ENCODE measurements at places on chromosomes 16 and 17.

DNA sequence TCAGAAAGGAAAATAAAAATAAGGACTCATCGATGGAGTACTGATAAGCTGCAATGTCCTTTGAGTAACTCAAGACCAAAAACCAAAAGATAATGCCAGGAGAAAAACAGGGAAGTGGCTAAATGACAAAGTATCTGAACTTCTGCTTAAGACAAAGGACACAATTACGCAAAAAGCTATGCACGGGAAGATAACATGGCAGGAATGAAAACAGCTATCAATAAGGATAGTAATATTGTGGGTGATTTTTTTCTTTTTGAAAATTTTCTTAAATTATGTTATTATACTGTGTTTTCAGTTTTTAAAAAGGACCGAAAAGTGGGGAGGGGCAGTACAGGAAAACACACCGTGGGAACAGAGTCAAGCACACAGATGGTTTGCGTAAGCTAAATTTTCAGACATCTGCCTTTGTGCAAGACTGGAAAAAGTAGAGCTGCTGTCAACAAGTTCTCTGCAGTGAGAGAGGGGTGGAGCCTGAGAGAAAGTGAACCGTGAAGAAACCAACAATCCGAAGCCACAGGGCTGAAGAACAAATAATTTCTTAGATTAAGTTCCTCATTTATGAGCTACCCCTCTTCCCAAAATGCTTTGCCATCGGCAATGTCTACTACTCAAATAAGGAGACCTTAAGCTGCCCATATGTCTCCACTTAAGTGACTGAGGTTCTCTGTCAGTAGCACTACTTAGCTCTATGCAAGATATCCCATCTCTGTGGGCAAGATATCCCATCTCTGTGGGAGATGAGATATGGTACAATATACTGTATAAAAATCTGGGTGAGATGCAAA is 99.9 kb upstream of the CORO6 start:
- no peak for DNase-seq

GRCh38 chr16:30473231-30474073 is 910 bp downstream of the ITGAL start:
- DNase-seq: no peak

DNA sequence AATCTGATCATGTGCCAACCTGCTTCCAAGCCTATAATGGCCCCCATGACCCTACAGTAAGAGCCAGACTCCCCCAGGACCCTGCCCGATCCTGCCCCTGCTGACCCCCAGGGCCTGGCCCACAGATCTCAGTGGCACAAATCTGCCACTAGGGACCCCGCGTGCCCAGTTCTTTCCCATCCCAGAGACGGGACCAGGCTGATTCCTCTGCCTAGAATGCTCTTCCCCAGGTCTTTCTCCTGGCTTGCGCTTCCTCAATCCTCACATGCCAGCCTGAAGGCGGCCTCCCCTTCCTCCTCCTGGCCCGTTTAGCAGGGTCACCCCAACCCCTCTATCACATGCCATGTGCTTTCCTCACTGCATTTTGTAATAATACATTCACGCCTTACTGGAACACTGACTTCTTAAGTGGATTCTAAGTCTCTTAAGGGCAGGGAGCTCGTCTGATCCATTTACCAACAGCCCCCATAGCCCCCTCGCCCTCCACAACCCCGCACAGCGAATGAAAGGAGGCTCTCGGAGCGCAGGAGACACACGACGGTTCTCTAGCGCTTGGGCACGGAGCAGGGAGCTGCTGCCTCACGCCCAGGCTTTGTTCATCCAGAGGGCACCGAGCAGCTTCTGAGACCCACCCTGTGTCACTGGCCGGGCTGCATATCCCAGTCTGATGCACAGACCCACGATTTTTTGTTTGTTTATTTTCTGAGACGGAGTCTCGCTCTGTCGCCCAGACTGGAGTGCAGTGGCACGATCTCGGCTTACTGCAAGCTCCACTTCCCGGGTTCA is 1.2 kb downstream of the TRIM65 start:
- DNase-seq: no peak

DNA sequence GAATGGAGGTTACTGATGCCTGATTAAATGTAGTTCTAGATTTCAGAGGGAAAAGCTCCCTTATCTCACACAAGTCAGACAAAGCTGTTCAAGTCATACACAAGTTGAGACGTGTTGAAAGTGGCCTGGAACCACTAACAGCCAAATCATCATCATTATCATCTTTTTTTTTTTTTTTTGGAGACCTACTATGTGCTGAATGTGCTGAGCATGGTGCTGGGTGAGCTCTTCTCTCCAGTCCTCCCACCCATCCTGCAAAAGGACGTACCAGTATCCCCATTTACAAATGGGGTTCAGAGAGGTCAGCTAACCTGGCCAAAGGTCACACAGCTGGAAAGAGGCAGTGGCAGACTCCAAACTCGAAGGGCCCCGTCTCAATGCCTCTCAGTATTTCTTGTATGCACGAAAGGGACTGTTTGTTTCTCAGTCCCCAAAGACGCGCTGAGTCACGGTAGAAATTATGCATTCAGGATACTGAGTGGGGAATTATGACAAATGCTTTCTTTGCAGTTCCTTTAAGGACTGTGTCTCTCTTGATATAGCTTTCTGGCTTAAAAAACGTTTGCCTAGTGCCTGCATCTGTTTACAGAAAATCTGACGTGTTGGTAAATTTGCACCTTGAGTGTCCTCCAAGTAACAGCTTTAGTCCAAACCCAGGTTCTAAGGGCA is 235.5 kb downstream of the XYLT1 start:
- no peak for DNase-seq

DNA sequence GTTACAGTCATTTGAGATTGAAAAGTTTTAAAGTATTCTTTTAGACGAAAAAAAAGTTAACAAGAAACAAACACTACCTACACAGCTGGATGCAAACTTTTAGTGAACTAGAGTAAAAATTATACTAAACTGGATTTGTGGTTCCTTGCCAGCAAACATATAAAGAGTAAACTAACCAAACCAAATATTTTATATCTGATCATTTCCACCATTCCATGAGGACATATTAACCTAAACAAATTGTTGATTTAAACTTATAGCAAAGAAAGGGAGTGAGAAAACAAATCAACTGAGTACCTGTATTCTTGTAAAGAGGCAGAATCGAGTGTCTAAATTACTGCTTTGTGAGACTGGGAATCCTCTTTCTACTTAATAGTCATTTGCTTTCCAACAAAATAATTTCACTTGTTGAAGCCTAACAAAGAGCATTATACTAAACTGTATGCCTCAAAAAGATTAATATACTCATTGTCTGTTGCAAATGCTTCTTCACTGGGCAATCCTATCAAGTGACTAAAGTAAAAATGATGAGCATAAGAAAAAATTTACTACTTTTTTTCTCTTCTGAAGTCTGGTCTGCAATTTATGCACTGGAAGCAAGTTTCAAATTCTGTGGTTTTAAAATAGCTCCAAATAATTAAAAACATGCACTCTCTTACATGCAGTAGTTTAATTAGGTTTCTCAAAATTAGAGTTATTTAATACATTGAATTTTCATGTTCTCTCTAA is 37.5 kb downstream of the AKAP10 start:
- DNase-seq: no peak

DNA sequence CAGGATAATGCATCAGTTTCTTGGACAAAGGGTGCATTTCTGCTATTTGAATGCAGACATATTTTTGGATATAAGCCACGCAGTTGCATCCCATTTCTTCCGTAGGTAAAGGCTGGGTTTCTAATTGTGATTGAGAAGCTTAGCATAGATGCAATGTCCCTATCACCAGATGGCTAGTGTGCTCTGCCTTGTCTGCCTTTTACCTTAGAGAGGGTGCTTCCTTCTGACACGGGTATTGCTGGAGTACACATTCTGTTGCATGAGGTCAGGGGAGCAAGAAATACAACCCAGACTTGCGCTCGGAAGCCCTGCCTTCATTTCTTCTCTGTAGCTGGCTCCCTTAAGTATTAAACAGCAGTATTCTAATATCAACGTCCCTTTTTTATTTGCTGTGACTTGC is 337.4 kb downstream of the WWOX start:
- no peak for DNase-seq

GRCh38 chr17:39598047-39598481 is 9.7 kb downstream of the NEUROD2 start:
- DNase-seq: no peak

DNA sequence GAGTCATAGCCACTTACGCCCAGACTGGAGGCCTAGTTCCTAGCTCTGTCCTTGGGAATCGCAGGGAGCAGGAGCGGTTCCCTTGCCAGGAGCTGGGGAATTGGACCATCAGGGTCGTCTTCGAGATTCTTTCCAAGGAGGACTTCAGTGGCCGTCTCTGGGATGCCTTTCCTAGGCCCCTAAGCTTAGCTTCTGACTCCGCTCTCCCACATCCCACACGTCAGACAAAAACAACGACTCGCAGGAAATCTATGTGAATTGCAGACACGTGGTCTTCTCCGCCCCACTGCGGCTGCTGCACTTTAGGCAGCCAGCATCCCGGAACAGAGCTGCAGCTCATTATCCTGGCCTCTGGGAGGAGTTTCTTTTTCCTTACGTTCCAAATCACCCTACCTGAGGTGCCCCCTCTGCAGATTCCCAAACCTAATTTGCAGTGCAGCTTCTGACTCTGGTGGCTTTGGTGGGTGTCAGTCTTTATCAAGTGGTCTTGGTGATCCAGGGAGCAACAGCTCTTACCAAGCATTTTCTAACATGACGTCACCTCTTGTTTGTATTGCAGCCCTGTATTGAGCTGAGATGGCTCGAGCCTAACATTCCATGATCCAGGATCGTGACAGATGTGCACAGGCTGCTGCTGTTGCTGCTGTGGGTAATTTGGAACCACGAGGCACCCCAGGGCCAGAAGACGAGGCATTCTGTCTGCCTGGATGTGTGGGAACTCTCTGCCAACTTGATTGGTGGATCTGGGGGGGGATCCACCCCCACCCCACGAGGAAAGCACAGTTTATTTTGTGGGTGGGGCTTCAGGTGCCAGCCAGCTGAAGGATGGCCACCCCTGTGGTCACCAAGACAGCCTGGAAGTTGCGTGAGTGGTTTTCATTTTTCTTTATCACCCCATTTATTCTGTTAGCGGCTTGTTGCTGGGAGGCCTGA is 1.1 kb downstream of the KATNB1 start:
- no peak for DNase-seq

- DNase-seq: no peak
These were observed 58.8 kb downstream of the UTP18 start for GRCh38 chr17:51319186-51319585.

GRCh38 chr17:17757956-17758845 is 76.9 kb downstream of the RAI1 start:
- no peak for DNase-seq

DNA sequence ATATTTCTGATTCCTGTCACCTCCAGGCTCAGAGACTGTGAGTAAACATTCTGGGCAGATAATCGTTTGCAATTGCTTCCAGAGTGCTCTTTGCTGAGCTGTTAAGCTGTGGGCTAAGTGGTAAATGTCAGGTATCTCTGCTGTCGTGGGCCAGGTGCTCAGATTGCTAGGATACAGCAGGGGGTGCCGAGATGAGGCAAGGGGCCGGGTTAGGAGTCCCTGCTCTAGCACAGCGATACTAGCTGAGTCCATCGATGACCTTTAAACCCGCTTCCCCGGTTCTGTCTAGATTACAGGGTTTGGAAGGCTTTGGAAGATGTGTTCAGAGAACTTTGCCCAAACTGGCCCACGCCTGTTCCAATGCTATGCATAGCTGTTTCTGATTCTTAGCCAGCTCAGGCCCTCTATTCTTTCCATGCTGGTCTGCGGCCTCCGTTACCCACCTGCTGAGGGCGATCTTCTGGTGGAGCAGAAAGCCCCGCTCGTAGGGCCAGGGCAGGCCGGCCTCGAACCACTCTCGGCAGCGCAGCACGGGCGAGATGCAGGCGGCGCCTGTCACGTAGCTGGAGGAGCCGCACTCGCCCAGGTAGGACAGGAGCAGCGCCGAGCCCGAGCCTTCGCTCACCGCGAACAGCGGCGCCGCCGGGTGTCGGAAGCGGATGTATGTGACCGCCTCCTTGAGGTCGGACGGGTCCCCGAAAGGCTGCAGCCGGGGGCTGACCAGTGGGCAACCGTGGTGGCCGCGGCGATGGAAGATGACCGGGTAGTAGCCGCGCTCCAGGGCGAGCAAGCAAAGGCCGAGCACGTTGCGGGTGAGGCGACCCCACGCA is 979 bp downstream of the ABHD15 start:
- no peak for DNase-seq

- DNase-seq: no peak
These were observed 14.9 kb downstream of the NAGPA start for GRCh38 chr16:5018793-5019192.

GRCh38 chr16:55000595-55000994 is 69.9 kb downstream of the IRX5 start:
- no peak for DNase-seq

GRCh38 chr17:38332735-38333134 is 11.0 kb downstream of the GPR179 start:
- DNase-seq: no peak

DNA sequence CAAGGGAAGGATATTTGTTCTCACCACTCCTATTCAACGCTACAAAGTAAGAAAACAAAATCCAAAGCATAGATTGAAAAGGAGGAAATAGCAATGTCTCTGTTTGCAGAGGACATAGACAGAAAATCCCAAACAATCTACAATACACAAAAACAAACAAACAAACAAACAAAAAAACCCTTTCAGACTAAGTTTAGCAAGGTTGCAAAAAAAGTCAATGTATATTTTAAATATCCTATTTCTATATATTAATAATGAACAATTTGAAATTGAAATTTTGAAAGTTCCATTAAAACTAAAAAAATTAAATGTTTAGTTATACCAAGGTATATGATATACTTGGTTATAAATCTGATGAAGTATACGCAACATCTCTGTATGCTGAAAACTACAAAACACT is 37.2 kb downstream of the MYH10 start:
- DNase-seq: no peak

DNA sequence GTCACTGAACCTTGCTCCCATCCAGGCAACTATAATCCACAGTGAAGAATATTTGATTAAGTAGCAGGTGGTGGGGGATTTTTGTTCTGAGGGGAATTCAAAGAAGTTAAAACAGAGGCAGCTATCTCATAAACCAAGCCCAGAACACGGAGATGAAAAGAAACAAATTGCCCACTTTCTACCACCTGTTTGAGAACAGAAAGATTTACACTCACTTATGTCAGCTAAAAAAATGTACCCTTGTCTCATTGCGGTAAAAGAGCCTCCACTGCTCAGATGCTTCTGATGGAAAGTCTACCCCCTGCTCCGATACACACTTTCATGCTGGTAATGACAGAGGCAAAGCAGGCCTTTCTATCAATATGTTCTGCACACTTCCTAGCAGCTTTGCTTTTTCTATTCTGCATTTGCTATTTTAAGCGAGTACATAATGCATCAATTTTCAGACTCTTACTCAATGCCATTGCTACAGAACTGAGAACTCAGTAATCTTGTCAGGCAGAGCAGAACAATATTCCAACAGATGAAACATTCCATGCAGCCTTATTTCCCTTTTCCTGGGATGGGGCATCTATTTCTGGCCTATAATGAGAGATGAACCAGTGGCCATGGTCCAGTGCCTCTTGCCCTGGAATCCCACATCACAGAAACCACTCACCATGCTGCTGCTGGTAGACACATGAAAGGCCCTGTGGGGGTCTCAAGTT is 29.0 kb downstream of the CDK5R1 start:
- DNase-seq: no peak
